ENCODE measurements at places on chromosomes 3 and 15. TPM values are rescaled to one million over a fixed set of nuclear protein-coding genes. Genes with fewer than 3 reads are reported as not detected.
A peak's percentile ranks its signal among the peaks of the same experiment; 100 is the strongest.

The THRB gene
- total RNA-seq: 9.0 TPM

The BMF gene
- 1.4 TPM for total RNA-seq

The SLC2A2 gene
- total RNA-seq: not detected

The MYNN gene
- total RNA-seq: 31.6 TPM

The SAMD7 gene
- total RNA-seq: not detected

The NME9 gene
- total RNA-seq: not detected

The CLPX gene
- 67.5 TPM for total RNA-seq

DNA sequence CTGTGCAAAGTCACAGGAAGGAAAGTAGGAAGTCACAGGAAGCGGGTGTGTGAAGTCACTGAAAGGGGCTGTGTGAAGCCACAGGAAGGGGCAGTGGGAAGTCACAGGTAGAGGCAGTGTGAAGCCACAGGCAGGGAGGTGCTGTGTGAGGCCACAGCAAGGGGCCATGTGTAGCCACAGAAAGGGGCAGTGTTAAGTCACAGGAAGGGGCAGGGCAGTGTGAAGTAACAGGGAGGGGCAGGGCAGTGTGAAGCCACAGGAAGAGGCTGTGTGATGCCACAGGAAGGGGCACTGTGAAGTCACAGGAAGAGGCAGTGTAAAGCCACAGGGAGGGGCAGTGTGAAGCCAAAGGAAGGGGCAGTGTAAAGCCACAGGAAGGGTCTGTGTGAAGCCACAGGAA is 36.5 kb downstream of the GASK1A start:
- DNase-seq: no peak

DNA sequence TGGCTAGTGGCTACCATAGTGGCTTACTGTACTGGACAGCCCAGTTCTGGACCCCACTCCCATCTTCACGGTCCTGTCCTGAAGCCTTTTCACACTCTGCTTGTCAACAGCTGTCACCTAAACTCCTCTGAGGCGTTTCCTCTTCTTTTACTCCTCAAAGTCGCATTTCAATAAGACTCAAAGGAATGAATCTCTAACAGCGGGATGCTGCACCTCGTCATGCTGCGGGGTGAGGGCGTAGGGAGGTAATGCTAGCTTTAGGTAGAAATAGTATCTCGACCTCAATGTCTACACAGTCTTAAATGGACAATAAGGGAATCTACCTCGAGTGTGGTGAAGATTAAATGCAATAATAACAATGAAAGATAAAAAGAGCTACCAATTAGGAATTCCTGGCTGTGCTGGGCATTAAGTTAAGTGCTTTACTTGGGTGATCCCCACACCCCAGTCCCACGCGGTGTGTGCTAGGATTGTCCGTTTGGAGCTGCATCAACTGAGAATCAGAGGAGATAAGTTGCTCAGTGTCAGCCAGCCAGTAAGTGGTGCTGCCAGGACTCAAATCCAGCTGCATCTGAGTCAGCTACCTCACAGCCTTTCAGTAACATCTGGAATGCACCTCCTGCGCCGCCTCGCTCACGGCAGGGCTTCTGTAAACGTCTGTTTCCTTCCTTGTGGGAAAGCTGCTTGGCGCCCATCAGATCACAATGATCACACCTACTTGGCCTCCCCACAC is 14.0 kb downstream of the PLA2G4D start:
- peak; percentile 31 for DNase-seq

GRCh38 chr3:185837414-185837813 is 12.6 kb upstream of the IGF2BP2 start:
- no peak for DNase-seq

- no peak for DNase-seq
Observed at GRCh38 chr15:68419301-68420175, 12.4 kb downstream of the ITGA11 start.

- peak; percentile 28 for DNase-seq
Observed at GRCh38 chr3:71584394-71585011, 975 bp upstream of the FOXP1 start.

DNA sequence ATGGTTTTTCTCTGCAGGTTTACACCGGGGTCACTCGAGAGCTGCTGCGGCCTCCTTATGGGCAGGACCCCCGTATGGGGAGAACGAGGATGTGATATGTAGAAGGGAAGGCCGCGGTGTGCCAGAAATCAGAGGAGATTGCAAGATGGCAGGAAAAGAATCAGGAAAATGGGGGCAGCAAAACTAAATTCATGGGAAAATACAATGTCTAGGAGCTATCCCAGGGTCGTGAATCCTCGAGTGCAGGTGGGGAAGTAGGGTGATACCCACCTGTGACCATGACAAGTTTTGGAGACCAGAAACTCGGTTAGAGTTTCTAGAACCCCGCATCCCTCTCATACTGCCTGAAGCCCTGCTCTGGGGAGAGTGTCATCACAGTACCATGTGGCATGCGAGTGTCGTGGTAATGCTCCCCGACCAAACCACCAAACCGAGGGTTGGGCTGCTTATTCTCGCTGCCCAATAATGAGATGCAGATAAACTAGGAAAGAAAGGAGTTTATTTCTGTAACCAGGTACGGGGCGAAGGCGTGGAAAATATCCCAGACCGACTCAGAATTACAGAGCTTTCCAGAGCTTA is 781 bp downstream of the TRNT1 start:
- peak; percentile 5 for DNase-seq

DNA sequence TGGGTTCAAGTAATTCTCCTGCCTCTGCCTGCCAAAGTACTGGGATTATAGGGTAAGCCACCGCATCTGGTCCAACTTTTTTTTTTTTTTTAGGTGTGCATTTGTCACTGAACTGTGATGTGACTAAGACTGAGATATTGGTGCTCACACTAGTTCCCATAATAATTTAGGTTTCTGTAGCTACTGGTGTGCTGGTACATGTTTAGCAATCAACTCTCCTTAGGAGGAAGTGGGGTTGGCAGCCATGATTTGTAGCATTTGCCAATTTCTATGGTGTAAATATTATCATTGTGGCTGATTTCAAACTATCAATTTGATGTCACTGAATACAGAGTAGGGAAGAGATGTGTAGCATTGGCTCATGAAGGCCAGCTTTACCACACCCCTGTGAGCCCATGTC is 372.7 kb downstream of the EDEM1 start:
- no peak for DNase-seq

GRCh38 chr3:185927501-185928200 is 10.2 kb downstream of the TRA2B start:
- no peak for DNase-seq

DNA sequence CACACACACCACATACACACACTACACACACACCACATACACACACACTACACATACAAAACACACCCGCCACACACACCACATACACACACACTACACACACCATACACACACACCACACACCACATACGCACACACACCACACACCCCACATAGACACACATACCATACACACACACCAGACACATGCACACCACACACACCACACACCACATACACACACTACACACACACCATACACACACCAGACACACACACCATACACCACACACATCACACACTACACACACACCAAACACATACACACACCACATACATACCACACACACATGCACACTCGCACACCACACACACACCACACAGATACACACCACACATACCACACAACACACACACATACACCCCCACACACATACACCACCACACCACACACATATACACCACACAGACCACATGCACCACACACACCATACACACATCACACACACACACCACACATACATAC is 26.3 kb downstream of the CPN2 start:
- no peak for DNase-seq

DNA sequence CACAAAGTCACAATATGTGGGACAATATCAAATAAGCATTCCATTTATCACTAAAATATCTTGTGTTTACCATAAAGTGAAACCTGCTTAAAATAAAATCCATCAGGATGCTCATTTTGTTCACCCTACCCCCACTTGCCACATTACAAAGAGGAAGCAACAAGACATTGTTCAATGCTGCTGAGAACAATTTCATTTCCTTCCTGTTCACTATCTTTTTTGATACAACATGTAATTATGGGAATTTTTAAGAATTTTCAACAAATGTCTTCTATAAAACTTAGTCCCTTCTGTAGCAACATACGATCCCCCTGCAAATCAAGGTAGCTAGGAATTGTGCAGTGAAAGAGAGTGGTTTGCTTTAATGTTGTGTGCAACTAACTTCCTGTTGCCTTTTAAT is 34.9 kb upstream of the GPR160 start:
- no peak for DNase-seq

DNA sequence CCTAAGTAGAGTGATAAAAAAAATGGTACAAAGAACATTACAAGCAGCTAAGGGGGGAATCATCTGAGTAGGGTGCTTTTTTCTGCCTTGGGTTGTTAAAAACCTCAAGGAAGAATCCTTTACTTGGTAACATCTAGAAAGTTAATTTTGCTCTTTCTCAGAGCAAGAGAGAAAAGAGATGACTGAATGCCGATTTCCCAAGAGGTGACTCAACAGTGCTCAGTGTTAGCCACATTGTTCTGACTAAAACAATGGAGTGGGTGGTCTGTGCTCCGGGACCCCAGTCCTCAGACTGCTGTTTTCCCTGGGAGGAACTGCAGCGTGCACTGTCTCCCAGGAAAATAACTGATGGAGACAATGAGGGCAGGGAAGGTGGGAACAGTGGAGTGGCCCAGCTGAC is 41.1 kb upstream of the RASGRP1 start:
- no peak for DNase-seq

- DNase-seq: no peak
Observed at GRCh38 chr3:124316034-124316287, 324.0 kb upstream of the ROPN1 start.

- DNase-seq: peak; percentile 41
Observed at GRCh38 chr15:91407269-91407889, 307.3 kb downstream of the SV2B start.

Measured in bronchial epithelial cell (primary cell).